ENCODE measurements at places on chromosomes 6 and 20. TPM values are rescaled to one million over a fixed set of nuclear protein-coding genes. Genes with fewer than 3 reads are reported as not detected.

The TUBB1 gene
- total RNA-seq, result not detected

The SIM1 gene
- 0.17 TPM for total RNA-seq

The XKR7 gene
- not detected for total RNA-seq

The SCGN gene
- not detected for total RNA-seq

The EYS gene
- total RNA-seq, result not detected

The ECT2L gene
- not detected for total RNA-seq

The PRL gene
- not detected for total RNA-seq

The ENPP1 gene
- 0.98 TPM for total RNA-seq

The LAMA4 gene
- 842 TPM for total RNA-seq

The BPHL gene
- 14.2 TPM for total RNA-seq

The GLP1R gene
- total RNA-seq, result not detected

The APCDD1L gene
- 0.17 TPM for total RNA-seq

All from dermis blood vessel endothelial cell (primary cell).